Left lung (tissue), 14 donors: ENCODE measurements at places on chromosomes 2 and 18. TPM values are rescaled to one million over a fixed set of nuclear protein-coding genes. Genes with fewer than 3 reads are reported as not detected.

TEX44 gene
- not detected for polyA plus RNA-seq

DNA sequence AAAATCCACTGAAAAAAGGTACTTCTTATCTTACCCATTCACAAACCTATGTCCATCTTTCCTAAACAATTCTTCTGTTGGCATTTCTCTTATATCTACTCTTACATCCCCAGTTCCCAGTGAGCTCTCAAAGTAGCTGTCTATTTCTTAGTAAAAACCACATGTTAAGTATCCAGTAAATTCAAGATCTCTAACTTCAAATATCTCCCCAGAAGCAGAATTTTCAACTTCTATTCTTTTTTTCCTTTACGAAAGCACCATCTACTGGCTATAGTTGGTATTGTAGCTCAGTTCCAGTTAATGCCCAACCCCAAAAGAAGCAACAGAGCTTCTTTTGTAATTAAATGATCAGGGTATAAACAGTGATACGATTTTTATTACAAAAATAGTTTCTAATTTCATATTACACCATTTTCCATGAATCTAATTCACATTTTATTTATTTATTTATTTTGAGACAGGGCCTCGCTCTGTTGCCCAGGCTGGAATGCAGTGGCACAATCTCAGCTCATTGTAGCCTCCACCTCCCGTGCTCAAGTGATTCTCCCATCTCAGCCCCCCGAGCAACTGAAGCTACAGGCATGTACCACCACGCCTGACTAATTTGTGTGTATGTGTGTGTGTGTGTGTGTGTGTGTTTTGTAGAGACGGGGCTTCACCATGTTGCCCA, 28.5 kb downstream of the HRH4 start:
- DNase-seq = no peak

- DNase-seq = no peak
Observed at GRCh38 chr2:221836095-221836494, 264.0 kb upstream of the EPHA4 start.

DNA sequence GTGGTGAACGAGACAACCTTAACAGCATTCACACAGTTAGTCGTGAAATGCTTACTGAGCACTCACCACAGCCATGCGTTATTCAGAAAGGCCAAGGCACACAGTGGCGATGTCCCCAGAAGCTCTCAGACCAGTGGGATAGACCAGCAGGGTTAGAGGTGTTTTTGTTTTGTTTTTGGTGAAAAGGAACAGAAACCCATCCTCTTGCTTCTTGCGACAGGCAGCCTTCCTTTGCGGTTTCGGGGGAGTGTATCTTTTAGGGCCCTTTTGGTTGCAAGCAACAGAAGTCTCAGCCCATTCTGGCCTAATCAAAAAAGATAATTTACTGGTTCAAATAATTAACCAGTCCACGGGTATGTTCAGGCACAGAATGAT, 4.7 kb downstream of the GNLY start:
- no peak for DNase-seq

DNA sequence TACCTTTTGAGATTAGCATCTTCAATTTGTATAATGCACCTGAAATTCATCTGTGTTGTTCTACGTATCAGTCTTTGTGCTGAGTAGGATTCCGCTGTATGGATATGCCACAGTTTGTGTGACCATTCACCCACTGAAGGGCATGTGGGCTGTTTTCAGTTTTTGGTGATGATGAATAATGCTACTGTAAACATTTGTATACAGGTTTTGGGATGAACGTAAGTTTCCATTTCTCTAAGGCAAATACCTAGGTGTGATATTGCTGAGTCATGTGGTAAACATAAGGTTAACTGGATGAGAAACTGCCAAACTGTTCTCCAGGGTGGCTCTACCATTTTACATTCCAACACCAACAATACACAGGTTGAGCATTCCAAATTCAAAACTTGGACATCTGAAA, 35.1 kb downstream of the CABYR start:
- no peak for DNase-seq

DNA sequence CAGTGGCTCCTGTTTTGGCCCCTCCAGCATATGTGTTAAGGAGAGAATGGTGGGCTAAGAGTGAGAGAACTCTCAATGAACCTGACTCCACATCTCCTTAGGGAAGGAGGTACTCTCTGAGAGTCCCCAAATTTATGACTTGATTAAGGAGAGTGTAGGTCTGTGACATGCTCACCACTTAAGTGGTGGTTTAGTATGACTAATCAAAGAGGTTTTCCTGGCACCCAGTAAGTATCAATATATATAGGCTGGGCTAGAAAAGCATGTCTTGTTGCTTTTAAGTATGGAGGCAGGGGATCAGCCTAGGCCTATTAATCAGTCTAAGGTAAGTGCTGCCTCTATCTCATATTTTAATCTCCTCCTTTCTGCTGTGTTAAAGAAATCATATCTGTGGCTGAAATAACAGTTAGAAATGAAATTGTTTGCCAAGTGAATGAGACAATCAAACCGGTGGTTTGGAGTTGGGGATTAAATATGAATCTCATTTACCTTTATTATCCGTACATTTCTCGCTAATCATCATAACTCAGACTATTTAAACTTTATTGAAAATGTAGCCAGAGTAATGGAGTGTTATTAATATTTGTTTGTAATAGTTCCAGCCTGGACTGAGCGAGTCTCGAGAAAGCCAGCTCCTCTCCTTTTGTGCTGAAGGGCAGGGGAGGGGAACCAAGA, 107.7 kb upstream of the MEIS1 start:
- no peak for DNase-seq

DNA sequence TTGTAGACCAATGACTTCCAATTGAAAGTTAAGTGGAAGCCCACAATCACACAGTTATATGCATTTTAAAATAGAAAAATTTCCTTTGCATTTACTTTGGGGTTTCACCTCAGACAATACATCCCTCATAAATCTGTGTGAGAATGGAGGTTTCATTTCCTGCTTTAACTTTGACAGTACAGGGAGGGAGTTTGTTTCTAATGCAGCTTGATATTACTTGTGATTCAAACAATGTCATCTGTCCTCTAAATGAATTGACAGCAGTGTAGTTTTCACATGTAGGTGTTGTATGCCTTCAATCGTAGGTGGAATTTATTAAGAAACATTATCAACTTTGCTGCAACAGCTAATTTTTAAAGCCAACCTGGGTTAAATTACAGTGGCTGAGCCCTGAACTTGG, 75.2 kb downstream of the TMEFF2 start:
- DNase-seq = no peak
